ENCODE measurements at places on chromosomes 1 and 21. TPM values are rescaled to one million over a fixed set of nuclear protein-coding genes. Genes with fewer than 3 reads are reported as not detected.

PRUNE1 gene
- total RNA-seq: 12.5 TPM

ADCY10 gene
- total RNA-seq: 0.05 TPM

DNA sequence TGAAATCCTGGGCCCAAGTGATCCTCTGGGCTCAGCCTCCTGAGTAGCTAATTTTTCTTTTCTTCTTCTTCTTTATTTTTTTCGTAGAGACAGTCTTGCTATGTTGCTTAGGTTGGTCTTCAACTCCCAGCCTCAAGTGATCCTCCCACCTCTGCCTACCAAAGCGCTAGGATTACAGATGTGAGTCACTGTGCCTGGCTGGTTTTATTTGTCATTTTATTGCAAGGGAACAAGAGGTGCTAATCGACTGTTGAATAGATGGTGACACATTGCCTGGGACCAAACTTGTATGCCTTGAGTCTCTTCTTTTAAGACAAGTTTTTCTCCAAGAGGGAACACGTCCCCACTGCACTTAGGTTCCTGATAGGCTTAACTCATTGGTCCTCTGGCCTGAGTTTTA, 20.0 kb upstream of the KLHDC8A start:
- DNase-seq: no peak

DNA sequence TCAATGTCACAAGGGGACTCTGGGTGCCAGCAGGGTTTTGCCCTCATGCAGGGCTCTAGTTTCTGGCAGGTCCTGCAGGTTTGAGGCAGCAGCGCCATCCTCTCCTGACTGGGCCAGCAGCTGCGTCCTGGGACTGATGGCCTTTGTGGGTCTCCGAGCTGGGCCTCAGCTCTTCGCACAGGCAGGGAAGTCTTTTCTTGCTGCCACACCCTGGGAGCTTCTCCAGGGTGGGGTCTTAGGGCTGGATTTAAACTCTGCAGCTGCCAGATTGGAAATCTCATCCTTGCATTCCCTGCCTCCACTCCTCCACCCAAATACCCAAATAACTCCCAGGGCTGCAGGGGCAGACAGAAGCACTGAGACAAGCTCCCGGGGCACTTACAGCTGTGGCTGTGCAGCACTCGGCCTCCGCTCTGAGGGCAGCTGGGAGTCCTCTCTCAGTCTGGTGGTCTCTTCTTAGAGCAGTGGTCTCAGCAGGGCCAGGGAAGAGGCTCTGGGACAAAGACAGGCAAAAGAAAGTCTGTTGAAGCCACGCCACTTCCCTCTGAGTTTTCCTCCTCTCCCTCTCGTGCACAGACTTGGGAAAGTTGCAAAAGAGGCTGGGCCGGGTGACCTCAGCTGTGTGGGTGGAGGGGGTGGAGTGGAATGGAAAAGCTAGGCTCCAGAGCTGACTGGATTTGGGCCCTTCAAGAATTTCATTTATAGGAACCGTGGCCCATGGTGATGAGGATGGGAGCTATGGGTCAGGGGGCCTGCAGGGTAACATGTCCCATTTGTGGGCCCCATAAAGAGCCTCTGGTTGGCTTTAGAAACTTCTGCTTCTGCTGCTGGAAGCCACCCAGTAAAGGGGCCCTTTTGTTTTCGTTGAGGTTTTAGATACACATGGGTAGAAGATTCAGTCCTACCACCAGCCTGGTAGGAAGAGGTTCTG, at the start of gene RAB7B:
Gene RAB7B (minus strand): TSS at position 525 of the 931 bp plus-strand sequence. CDS start 9,260 bp downstream, outside the sequence.
- peak; percentile 25 for DNase-seq

DNA sequence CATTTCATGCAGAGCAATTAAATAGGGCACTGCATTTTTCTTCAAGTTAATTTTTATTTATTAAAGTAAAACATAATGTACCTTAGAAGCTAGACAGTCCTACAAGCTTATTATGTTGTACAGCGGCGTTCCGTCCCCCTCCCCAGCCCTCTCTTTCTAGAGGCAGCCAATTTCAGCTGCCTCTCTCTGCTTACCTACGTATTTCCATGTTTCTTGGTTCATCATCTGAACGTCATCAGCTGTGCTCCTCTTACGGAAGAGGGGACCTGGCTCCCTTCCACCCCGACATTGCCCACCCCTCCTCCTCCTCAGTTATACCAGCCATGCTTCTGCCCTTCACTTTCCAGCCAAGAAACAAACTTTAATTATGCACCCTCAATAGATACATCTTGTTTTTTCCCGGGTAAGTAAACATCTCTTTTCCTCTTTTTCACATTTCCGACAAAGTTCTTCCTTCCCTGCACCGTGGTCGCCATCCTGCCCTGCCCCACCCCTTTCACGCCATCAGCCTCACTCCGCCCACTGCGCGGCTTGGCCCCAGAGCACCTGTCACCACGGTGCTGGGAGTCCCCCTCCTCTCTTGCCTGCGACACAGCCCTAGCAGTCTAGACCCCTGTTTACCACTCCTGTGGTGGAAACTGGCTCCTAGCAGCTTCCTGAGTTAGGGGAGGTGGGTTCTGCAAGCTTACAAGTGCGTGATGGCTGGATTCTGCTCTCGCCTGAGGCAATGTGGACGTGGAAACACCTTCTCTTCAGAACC, 57.9 kb downstream of the SLC37A1 start:
- DNase-seq: peak; percentile 5

Measured in activated CD4-positive, alpha-beta memory T cell treated with anti-CD3 and anti-CD28 coated beads for 36 hours (primary cell).